BE2C (cell line): ENCODE measurements at places on chromosomes 7 and 10.

DNA sequence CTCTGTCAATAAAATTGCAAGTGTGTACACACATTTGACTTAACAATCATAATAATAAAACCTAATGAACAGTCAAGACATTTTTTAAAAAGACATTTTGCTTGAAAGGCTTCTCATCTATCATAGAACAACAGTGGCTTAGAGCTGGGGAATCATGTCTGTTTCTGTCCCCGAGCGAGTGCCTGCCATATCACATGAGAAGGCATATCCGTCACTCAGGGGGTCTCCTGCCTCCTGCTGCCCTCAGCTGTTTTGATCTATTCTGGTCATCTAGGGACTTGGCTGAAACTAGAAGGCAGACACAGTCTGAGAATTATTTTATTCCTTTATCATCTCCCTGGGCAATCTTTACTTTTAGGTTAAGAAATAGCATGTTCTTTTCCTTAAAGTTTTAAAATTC is 278.7 kb upstream of the KLF6 start:
- no peak for DNase-seq

GRCh38 chr10:80497187-80498077 is 40.3 kb upstream of the SH2D4B start:
- DNase-seq = no peak

DNA sequence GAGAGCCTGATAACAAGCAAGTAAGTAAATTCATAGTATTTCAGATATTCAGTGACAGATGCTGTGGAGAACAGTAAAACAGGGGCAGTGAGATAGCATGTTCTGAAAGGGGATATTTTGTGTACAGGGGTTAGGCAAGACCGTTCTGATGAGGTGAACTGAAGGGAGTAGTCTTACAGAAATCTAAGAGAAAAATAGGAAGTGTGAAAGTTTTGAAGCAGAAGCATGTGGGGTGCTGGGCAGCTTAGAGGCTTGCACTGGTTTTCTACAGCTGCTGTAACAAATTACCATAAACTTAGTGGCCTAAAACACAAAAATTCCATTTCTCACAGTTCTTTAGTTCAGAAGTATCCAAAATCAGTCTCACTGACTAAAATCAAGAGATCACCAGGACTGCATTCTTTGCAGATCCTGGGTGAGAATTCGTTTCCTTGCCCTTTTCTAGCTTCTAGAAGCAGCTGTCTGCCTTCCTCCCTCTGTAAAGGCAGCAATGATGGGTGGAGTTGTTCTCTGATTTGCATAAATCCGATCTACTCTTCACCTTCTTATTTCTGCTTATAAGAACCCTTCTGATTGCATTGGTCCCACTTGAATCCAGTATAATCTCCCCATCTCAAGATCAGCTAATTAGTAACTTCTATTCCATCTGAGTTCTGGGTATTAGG is 7.5 kb upstream of the KLF14 start:
- no peak for DNase-seq

DNA sequence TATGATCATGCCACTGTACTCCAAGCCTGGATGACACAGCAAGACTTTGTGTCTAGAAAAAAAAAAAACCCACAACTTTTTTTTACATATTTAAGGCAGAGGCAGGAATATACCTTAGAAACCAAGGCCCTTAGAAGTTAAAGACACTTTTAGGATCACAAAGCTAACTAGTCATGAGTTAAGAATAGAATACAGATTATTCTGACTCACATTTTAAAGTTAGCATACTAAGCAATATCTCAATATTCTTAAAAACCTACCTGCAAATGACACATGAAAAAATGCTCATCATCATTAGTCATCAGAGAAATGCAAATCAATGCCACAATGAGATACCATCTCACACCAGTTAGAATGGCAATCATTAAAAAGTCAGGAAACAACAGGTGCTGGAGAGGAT is 177.7 kb downstream of the CHCHD3 start:
- DNase-seq = no peak

- DNase-seq = no peak
Observed at GRCh38 chr7:99618726-99619125, 2.0 kb downstream of the ZSCAN25 start.

DNA sequence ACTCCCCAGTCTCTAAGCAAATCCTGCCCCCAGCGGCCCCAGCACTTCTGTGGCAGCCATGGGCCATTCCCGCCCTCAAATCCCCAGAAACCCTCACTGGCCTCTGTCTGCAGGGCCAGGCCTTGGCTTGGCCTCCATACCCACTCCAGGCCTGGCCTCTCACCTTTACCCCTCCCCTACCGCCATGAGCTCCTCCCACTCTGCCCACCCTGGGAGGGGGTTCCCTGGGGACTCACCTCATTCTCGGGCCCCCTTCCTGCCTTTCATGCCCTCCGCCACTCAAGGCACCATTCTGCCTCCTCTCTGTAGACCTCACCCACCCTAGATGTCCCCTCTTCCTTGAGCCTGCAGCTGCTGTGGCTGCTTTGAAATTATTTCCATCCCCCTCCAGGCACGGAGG is 41.0 kb downstream of the PRF1 start:
- no peak for DNase-seq

DNA sequence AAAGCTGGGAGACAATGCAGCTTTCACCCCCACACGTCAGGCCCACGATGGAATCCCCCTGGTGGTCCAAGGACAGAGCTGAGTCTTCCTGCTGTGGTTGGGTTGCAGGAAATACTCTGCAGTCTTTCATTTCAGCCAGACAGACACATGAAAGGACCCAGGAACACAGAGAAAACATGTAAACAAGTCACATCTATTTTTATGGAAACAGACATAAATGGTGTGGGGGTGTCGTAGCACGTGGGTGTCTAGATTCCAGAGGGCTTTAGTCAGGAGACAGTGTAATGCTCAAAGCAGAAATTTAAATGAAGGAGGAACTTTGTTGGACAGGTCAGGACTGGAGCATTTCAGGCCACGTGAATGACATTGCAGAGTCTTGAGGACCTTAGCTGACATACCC is 444.6 kb downstream of the SUGCT start:
- DNase-seq = no peak

GRCh38 chr10:16968416-16969041 is 151.3 kb upstream of the RSU1 start:
- no peak for DNase-seq

GRCh38 chr7:50512384-50512783 is 52.8 kb downstream of the DDC start:
- DNase-seq = no peak
